NCI-H2107 (cell line): ENCODE measurements at places on chromosomes 3 and 15.

GRCh38 chr3:119508172-119508845 lies 10.0 kb downstream of the TIMMDC1 start:
- no peak for DNase-seq

DNA sequence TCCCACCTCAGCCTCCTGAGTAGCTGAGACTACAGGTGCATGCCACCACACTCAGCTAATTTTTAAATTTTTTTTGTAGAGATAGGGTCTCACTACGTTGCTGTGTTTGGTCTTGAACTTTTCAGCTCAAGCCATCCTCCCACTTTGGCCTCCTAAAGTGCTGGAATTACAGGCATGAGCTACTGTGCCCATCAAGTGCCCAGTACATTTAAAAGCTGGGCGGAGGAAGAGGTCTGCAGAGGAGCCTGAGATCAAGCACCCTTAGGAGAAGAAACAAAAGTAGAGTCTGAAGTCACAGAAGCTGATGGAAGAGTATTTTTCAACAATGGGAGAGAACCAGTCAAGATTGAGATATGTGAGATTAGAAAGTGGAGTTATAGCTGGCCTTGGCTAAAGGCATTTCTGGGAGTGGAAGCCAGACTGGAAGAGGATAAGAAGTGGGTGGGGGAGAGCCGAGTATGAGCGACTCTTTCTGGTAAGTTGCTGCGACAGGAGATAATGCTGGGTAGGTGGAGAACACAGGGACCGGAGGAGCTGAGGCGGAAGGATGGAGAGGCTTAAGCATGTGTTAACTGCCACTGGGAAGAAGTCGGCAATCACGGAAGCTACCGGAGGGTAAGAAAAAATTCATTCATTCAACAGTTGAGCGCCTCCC lies 782 bp upstream of the IREB2 start:
- DNase-seq: no peak

- DNase-seq: no peak
Observed at GRCh38 chr15:60477916-60478565, 901 bp downstream of the ICE2 start.

DNA sequence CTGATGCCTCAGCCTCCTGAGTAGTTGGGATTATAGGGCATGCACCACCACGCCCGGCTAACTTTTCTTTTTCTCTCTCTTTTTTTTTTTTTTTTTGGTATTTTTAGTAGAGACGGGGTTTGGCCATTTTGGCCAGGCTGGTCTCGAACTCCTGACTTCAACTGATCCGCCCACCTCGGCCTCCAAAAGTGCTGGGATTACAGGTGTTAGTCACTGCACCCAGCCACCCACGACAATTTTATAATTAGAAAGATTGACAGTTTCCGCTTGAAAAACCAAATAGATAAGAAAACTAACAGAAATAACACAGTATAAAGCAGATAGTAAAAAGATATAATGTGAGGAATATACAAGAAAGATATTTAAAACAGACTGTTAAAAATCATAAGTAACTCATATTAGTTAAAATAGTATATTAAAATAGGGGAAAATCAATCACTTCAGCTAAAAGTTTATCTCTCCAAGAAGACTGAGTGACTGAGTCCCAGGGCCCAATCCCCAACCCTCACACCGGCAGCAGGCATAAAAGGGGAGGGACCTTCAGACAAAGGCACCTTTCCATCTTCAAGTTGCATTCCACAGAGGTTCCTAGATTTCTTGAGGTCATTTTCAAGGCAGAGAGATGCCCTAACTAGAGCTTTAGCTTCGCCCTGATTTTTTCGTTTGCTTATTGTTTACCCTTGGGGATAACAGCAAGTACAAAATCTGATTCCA lies 1.4 kb upstream of the WHAMM start:
- DNase-seq: no peak

DNA sequence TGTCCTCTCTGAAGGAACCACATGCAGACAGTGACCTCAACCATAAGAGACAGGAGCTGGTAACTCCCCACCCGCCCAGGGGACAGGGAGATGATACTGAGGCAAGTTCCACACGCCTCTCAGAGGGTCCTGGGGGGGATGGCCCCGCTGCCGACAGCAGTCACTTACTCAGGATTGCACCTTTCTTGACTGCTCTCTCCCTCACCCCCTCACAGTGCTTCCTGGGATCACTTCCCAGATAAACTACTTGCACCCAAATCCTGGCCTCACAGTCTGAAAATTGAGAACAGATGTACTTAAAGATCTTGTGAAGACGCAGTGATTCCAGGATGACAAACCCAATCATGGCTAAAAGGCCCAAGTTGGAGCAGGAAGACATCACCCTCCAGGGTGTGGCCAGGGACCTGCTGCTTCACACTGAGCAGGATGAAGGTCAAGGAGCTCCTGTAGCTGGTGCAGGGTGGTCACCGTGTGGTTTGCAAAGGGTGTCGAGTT lies 207.6 kb downstream of the ADAMTS17 start:
- DNase-seq: no peak

DNA sequence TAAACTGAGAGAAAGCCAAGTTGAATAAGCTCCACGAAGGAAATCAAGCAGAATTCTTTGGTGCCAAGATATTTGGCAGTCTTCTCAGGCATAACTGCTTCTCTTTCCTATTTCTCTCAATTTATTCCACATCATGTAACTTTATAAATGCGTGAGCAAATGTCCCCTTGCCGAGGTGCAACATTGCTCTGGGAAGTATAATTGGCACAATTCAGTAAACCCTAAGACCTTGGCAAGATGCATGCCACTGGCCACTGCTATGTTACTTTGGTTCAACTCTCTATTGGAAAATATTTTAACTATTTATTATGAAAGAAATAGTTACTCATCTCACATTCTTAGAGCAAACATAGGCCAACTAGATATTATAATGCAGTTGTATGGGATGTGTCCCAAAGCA lies 170.2 kb downstream of the SUCNR1 start:
- no peak for DNase-seq

GRCh38 chr3:165233501-165234195 lies 37.5 kb upstream of the SLITRK3 start:
- no peak for DNase-seq

DNA sequence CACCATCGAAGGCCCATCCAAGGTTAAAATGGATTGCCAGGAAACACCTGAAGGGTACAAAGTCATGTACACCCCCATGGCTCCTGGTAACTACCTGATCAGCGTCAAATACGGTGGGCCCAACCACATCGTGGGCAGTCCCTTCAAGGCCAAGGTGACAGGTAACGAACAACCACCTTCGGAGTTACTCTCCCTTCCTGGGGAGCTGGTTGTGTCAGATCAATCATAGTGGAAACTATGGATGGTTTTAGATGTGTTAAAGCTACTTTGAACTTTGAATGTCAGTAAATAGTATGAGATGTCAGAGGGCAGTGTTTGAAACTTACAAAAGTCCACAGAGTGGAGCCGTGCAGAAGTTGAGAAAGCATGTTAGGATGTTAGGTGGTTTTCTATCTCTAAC lies 42.3 kb downstream of the DNASE1L3 start:
- no peak for DNase-seq

DNA sequence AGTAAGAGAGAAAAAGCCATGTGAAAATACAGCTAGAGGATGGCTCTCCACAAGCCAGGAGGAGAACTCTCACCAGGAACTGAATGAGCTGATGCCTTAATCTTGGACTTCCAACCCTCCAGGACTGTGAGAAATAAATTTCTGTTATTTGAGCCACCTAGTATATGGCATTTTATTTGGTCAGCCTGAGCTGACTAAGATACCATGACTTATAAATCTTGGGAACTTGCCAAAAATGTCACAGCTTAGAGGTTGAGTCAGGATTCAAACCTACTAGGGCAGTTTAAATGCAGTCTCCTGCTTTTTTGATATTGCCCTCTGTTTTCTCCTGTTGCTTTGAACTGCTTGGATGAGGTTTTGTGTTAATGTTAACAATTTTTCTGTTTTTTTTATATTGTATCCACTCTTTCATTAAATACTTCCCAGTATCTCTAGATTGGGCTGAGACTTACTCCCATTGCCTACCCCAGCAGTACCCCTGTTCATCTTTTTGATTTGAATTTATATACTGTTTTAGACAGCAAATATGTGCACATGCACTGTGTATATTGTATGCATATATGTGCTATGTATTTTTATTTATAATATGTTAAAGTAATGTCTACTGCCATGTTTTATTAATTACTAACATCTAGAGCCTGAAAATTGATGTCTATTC lies 1223.2 kb downstream of the OTOL1 start:
- no peak for DNase-seq
